Hindlimb muscle (tissue), 1 donor: ENCODE measurements at places on chromosomes 3 and 15.
A peak's percentile ranks its signal among the peaks of the same experiment; 100 is the strongest.

DNA sequence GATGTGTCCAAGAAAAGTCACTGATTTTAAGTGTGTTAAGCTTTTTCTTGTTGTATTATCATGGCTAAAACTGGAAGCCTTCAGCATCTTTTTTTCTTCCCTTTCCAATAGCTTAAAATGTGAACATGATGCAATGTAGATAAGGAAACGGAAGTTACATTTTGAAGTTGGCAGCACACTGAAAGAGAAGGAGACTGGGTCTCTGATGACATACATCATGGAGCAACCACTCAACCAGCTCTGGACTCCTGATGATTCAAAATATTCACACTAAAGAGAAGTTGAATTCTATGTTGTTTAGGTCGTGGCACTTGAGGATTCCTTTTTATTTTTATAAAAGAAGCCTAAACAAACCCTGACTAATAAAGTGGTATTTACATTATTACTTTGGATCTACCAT lies 488.3 kb upstream of the ALCAM start:
- no peak for DNase-seq

DNA sequence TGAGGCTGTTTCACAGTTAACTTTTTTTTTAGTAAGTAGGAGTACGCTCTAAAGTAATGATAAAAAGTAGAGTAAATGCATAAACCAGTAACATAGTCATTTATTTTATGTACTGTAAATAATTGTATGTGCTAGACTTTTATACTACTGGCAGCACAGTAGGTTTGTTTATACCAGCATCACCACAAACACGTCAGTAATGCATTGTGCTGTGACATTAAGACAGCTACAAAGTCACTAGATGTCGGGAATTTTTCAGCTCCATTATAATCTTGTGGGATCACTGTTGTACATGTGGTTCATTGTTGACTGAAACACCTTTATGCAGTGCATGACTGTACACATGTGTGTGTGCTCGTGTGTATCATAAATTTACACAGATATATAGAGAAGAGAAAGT lies 618.0 kb upstream of the ADAMTS9 start:
- no peak for DNase-seq

GRCh38 chr3:170426240-170426797 lies 7.7 kb downstream of the CLDN11 start:
- DNase-seq = no peak

DNA sequence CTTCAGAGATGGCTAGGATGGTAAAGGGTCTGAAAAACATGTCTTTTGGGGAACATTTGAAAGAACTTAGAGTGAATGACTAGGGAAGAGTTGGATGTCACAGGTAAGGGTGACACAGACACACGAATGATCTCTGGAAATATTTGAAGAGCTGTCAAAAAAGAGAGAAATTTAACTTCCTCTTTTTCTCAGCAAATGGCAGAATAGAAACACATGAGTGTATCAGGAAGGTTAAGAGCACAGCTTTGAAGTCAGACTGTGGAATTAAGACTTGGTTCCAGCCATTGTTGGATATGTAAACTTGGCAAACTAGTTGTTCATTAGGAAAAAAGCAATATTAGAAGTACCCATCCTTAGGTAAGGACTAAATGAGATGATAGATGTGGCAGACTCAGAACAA lies 117.7 kb downstream of the IMPG2 start:
- no peak for DNase-seq

- DNase-seq = no peak
These were observed 347.6 kb upstream of the RARB start for GRCh38 chr3:25080461-25080860.

- no peak for DNase-seq
These were observed 103.1 kb downstream of the KLHL25 start for GRCh38 chr15:85691350-85692240.

DNA sequence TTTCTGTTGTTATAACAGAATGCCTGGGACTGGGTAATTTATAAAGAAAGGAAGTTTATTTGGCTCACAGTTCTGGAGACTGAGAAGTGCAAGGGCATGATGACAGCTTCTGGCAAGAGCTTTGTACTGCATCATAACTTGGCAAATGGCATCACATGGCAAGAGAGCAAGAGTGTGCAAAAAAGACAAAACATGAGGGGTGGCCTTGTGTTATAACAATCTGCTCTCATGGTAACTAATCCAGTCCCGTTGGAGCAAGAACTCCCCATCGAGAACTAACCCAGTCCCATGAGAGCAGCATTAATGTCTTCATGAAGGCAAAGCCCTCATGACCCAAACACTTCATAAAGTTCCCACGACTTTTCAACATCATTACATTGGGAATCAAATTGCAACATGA lies 23.2 kb downstream of the SCN11A start:
- DNase-seq = no peak

GRCh38 chr3:195163719-195164572 lies 107.0 kb downstream of the XXYLT1 start:
- DNase-seq = no peak

- no peak for DNase-seq
These were observed 330.6 kb upstream of the LMCD1 start for GRCh38 chr3:8170971-8171508.

DNA sequence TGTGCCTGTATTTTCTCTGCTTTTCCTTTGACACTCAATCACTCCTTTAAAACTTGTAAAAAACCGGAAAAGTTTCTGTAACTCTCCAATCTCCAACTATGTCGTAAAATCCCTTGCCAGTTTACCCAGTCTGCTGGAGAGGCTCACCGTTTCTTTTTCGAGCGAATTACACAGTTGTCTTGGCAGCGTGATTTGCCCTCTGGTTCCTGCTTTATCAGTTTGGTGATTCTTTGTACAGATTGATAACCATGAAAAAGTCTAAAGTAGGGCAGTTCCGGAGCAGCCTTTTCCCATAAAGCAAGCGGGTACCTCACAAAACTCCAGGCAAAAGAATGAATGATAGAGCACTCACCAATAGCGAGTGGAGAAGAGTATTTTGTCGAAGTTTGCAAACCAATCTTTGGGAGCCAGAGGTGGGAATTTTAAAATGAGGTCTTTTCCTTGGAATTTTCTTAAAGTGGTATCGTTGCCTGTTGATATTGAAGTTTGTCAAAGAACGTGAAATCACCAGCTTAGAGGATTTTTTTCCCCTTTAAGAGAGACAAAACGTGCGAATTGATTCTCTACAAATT lies at the start of gene TTC23:
Gene TTC23, minus strand, starts transcription at position 312 of the 572 bp plus-strand sequence. CDS start 20,869 bp downstream, outside the sequence.
- DNase-seq = peak; percentile 88

DNA sequence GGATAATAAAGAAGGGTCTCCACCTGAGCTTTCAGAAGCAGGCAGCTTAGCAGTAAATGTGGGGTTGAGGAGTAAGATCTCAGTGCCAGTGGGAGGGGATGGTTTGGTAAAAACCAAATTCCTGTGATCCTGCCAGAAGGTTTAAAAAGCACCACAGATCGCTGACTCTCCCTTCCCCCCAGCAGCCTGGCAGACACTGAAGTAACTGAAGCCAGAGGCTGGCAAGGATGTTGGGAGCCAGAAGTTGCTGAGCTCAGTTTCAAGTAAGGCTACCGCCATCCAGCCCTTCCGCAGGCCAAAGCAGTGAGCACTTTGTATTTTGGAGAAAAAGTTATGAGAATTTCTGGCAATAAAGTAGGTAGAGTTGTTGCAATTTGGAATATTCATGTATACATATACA lies 246.4 kb downstream of the ZNF621 start:
- no peak for DNase-seq

GRCh38 chr3:101061312-101061711 lies 68.1 kb upstream of the ABI3BP start:
- DNase-seq = no peak

DNA sequence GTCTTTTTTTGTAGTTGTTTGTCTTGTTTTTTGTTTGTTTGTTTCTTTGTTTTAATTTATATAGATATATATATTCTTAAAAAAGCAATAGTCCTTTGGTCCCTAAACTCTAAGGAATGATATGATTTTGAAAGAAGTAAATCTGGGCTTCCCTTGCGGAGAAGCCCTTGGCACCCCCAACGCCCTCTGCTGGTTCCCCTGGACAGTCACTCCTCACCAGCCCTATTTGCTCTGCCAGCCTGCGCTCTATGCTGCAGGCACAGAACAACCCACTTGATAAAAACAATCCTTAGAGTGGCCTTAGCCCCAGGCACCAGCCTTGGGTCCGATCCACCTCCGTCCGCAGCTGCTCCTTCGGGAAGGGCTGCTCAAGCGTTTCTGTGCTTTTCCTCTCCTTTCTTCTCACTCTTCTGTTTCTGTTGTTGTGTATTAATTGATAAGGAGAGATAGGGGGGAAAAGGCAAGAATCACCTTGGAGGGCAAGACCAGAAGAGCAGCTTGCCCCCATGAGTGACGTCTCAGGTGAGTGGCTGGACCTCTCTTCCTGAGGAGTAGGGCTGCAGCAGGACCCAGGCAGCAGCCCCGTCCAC lies 13.7 kb upstream of the PARP6 start:
- no peak for DNase-seq

GRCh38 chr3:11116336-11117059 lies 37.8 kb upstream of the HRH1 start:
- DNase-seq = no peak

- peak; percentile 10 for DNase-seq
These were observed 778.5 kb downstream of the NTRK3 start for GRCh38 chr15:87477737-87478686.

DNA sequence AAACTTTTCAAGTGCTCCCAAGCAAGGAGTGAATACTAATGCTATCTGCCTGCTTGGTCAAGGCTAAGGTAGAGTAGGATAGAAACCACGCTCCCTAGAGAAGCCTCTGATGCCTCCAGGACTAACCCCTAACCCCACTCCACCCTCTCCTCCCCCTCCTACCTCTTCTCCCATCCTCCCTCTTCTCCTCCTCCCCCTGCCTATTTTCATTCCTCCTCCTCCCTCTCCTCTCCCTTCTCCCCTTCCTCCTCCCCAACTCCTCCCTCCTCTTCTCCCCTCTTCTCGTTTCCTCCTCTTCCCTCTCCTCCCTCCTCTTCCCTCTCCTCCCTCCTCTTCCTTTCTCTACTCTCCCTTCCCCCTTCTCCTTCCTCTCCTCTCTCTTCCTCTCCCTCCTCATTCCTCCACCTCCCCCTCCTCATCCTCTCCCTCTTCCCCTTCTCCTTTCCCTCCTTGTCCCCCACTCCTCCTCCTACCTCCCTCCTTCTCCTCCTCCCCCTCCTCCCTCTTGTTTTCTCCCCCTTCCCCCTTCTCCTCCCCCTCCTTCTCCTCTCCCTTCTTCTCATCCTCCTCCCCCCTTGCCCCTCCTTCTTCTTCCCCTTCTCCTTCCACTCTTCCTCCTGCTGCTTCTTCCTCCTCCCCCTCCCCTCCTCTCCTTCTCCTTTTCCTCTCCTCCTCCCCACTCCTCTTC lies 12.8 kb upstream of the MEX3B start:
- no peak for DNase-seq

GRCh38 chr15:65630760-65631159 lies 9.0 kb downstream of the SLC24A1 start:
- no peak for DNase-seq

- no peak for DNase-seq
These were observed 381.2 kb upstream of the ATP11B start for GRCh38 chr3:182412066-182412465.

DNA sequence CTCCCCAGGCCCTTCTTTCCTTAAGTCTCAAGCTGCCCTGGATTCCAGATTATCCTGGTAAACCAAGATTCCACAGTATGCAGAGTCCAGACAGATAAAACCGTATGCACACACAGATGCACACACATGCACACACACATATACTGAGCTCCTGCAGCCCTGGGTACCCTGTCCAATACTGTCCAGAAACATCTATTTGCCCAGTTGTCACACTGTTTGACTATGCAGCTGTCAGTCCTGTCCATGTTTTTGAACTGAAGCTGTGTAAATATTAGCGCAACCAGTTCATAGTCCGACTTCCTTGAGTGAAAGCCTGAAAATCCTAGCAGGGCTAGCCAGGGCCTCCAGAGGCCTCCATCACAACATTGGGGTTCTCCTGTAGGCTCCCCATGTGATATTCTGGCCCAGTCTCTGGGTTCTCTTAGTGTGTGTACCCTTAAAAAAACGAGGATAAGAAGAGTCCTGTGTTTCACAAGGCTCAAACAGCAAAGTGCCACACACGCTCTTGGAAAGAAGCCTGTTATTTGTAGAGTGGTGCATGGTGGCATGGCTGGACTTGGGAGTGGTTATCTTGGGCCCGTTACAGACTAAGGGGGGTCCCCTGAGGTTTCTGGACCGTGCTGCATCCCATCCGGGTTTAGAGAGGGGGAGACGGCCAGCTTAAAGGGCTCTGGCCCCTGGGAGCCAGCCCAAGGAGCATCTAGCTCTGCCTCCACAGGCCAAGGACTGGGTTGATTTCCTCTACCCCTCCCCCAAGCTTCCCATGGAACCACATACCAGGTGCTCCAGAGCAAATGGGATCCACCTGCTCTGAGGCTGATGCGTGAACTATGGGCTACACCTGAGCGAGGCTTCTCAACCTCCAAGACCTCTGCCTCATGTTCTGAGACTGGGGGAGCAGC lies 108.3 kb downstream of the IQSEC1 start:
- no peak for DNase-seq

DNA sequence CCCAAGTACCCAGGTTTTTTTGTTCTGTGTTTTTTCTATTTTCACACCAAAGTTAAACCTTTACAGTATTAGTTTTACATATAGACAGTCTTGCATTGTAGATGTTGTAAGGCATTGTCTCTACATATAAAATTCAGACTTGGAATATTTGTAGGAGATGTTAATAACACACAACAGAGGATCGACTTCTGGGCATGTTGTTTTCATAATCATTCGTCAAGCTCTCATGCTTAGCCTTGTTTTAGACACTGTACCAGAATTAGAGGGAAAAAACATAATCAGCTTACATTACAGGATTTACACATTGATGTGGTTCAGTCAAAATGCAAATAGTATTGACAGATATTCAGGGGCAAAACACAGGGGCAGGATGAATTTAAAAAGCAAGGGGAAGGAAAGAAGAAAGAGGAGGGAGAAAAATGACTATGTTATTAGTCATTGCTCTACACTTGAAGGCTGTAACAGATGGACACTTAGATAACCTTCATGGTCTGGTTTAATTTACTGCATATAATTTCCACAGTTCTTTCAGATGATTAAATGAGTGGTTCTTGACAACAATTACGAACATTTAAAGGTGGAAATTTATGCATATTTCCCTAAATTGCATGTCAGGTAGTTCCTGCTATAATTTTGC lies 7.5 kb downstream of the CMSS1 start:
- no peak for DNase-seq

GRCh38 chr15:60859996-60860494 lies 369.1 kb downstream of the RORA start:
- DNase-seq = no peak

DNA sequence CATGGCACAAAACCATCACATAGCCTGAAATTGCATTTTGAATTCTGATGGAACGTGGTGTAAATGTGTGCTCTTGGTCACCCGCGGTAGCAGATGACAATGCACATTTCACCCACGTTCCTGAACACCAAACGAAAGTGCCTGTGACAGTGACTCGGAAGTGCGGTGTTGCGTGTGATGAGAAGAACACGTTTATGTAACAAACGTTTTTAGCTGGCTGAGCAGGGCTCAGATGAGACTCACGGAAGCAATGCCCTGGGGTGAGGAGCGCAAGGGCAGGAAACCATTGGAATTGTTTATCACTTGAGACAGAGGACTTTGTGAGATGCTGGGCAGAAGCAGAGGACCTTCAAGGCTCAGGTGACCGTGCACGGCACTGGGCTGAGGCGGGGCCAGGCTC lies 449.2 kb upstream of the CFAP20DC start:
- DNase-seq = no peak

- no peak for DNase-seq
These were observed 160.4 kb upstream of the SLC2A2 start for GRCh38 chr3:171186817-171187500.

GRCh38 chr15:73889053-73889761 lies 15.8 kb downstream of the TBC1D21 start:
- DNase-seq = no peak

- DNase-seq = no peak
These were observed 267.8 kb downstream of the SHOX2 start for GRCh38 chr3:157838457-157838856.
